ENCODE measurements at places on chromosomes 2 and 18.
A peak's percentile ranks its signal among the peaks of the same experiment; 100 is the strongest.

GRCh38 chr2:200634231-200634964 lies 48.6 kb downstream of the AOX1 start:
- DNase-seq: no peak

GRCh38 chr2:52919673-52920072 lies 847.9 kb upstream of the CHAC2 start:
- peak; percentile 23 for DNase-seq

DNA sequence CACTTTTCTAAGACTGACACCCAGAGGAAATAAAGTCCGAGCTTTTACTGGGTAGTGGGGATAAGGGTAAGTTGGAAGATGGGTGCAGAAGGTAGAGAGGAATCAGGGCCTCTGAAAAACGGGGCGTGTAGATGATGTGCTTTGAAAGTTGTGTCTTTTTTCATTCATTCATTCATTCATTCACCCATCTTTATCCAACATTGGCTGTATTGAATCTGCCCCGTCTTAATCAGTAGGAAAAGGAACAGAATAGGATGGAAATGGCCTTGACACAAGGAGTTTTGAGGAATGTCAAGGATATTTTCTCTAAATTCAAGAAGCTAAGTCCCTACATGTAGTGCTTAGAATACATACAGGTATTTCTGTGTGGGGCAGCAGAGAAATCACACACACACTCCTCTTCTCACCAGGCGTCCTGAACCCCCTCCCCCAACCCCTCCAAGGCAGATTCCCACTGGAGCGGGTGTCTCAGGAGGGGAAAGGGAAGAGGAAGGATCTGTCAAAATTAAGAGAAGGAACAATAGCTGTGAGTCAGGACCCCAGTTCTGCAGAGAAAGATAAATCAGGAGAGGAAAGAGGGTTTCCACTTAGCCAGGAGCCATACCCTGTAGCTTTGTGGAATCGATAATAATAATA lies 13.9 kb downstream of the DYSF start:
- no peak for DNase-seq

DNA sequence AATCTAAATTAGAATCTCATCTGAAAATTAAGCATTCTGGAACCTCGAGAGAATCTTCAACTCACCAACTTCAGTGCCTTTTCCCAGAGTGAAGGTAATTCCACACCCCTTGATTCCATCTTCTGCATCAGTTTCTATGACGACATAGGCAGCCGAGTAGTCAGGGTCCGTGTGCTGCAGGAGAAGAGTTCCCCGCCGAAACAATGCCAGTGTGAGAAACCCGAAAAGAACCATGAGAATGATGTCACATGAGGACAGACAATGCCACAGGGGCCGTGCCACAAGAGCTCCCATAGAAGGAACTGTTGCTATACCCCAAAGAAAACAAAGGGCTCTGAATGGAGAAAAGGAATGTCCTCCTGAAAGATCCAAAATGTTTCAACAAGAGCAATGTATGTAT lies 6.0 kb downstream of the ENOSF1 start:
- no peak for DNase-seq

DNA sequence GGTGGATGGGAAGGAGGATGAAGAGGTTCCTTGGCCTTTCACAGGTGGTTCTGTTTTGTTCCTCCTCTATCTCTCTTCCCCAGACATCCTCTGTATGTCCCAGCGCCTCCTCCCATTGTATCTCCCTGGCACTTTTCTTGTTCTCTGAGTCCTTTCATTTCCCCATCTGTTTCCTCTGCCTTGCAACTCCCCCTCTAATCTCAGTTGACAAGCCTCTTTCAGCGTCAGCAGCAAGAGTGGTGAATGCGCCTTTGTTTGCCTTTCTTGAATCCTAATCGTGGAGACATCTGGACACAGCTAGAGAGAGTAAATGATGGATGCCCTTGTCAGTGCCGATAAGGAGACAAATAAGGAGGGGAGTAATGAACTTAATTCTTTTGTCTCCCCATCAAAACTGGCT lies 167.0 kb downstream of the NDUFA10 start:
- peak; percentile 19 for DNase-seq

DNA sequence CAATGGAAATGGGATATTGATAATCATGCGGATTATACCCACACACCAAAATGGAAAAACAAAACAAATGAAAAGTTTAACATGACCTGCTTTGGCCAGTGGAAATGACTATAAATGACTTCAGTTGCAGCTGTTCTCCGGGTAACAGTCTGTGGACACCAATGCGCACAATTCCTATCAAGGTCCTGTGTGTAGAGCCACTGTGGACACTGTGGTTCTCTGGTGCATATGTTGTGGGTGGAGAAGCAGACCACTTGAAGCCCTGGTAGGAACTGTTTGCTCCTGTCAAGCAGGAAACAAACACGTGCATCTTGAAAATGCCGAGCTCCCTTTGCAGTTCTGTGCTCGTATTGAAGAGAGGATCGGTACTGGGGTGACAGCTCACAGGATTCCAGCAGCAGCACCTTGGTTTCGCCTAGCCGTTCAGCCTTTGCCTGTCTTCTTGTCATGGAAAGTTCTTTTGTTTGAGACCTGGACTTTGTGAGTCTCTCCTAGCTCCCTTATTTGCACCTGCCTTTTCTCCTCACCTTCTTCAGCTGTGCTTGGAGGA lies 32.9 kb downstream of the NCK2 start:
- no peak for DNase-seq

GRCh38 chr18:8667846-8668245 lies 37.5 kb upstream of the MTCL1 start:
- DNase-seq: no peak

GRCh38 chr18:41121116-41121826 lies 833.8 kb upstream of the PIK3C3 start:
- DNase-seq: no peak

GRCh38 chr2:66058675-66059074 lies 376.2 kb upstream of the MEIS1 start:
- no peak for DNase-seq

DNA sequence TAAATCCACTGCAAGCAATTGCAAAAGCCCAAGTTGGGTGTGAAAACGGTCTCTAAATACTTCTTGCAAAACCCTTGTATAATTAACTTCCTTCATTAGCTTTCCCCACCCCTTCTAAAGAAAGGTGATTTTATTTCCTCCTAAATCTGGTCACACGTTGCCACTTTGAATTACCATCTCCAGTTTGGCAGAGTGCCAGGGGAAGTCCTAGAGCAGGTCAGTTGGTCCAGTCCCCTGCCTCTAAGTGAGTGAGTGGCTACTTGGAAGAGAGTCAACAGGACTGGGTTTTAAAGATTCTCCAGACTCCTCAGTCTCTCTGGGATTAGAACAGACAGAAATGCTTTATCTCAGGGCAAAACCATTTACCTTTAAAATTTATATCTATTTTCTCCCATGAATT lies 18.7 kb upstream of the LYPD6B start:
- no peak for DNase-seq

- DNase-seq: no peak
Observed at GRCh38 chr18:55421615-55422419, 166.2 kb downstream of the TCF4 start.

- DNase-seq: no peak
Observed at GRCh38 chr2:156437272-156437930, 1.2 kb downstream of the GPD2 start.

- DNase-seq: no peak
Observed at GRCh38 chr18:61583548-61583947, 250.3 kb downstream of the CDH20 start.

GRCh38 chr2:75099521-75099922 lies 99.8 kb downstream of the TACR1 start:
- no peak for DNase-seq

- DNase-seq: no peak
Observed at GRCh38 chr2:110903548-110903947, 171.2 kb downstream of the ACOXL start.

DNA sequence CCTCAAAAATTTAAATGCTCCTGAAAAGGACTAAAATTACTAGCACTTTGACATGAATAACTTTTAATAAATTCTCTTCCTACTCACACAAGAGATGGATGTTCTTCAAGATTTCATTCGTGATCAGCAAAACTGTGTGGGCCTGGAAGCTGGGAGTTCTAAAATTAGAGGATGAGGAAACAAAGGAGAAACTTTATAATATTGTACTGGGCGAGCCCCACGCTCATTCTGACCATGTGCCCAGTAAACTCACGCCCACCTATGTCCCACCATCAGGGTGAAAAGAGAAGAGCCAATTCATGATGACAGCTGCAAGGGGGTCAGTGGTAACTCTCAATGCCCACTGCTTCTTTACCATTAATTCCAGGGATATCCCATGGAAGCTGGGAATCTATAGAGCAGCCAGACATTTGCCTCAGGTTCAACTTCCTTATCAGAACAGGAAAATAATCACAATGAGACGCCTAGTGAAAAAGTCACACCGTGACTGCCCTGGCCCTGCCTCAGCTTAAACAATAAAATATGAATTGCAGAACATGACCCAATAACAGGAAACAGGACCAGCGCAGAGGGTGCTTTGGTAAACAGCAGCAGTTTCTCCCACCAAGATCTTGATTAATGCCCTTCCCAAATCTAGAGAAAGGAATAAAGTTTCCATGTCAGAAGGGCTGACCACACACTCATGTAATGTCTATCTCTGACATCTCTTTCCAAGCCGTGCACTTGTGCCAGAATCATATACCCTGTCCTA lies 438.6 kb downstream of the TXNL1 start:
- no peak for DNase-seq

GRCh38 chr2:238638100-238638981 lies 209.5 kb upstream of the TWIST2 start:
- no peak for DNase-seq

GRCh38 chr2:190789074-190790004 lies 91.3 kb upstream of the GLS start:
- DNase-seq: no peak

- DNase-seq: no peak
Observed at GRCh38 chr18:37624318-37624717, 58.7 kb upstream of the CELF4 start.

DNA sequence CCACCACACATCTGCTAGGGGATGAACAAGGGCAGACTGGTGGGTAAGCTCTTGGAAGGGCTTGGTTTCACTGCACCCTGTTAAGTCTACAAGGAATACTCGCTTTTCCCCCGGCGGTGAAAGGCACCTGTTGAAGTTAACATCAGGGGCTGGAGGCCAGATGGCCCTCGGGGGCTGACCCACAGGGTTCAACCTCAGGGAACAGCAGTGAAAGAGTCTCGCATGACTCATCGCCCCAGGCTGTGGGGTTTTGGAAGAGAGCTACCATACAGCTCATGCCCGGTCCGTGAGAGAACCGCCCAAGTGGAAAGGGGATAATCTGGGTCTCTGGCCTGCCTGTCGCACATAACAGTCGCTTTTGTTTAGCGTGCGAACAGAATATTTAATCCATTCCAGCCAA lies 748.0 kb downstream of the DPP10 start:
- DNase-seq: no peak

- DNase-seq: no peak
Observed at GRCh38 chr2:219182331-219183150, 4.5 kb downstream of the RETREG2 start.

DNA sequence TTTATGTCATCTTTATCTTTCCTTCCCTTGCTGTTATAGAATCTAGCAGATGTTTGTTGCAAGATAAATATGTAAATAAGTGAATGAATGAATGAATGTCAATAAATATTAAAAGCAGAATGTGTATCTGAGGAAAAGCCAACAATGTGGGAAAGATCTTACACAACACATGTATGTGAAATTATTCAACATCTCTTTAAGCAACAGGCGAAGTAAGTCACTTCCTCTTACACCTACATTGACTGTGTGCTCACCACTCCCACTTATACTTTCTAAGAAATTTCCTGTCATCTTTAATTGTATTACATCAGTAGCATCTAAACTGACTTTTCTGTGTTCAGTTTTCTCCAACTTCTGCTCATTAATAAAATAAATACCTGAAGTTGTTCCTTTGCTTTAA lies 43.0 kb downstream of the RAD51AP2 start:
- no peak for DNase-seq

DNA sequence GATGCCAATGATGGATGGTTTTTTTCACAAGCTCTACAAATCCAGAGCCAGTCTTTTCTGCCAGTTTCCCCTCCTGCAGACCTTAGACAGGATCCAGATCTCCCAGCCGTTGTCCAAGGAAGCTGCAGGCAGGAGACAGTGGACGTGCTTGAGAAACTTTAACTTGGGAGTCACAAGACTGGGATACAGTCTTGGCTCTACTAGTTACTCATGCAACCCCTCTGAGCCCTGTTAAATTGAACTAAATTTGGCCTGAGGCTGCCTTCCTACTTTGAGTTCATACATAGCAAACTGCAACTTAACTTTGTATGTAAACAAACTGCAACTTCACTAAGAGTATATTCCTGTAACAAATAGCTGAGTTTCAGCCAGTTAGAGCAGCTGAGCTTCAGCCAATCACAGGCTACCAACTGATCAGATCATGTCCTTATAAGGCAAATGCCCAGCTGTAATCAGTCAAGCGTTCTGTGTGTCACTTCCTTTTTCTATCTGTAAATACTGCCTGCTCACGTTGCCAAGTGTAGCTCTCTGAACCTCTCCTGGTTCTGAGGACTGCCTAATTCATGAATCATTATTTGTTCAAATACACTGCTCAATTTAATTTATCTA lies 140.9 kb downstream of the CAPN13 start:
- DNase-seq: no peak

DNA sequence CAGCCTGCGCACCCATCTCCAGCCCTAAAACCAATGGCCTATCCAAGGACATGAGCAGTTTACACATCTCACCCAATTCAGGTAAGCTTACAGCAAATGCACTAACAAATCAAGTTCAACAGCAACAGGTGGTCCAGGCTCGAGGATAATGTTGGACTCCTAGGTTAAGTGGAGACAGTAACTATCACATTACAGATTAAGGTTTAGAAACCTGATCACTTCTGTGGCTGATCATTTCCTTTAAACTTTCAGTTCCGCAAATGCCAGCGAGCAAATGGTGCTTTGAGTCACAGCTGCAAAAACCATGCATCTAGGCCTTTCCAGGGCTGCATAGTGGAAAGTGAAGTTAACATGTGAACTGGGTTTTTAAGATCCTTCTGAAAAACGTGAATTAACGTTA lies 259.4 kb downstream of the GBX2 start:
- no peak for DNase-seq

GRCh38 chr2:20223407-20224163 lies 1.3 kb downstream of the SDC1 start:
- DNase-seq: peak; percentile 88

- no peak for DNase-seq
Observed at GRCh38 chr2:12286347-12286746, 430.4 kb upstream of the TRIB2 start.

- DNase-seq: no peak
Observed at GRCh38 chr2:35495182-35495581, 860.4 kb upstream of the CRIM1 start.

DNA sequence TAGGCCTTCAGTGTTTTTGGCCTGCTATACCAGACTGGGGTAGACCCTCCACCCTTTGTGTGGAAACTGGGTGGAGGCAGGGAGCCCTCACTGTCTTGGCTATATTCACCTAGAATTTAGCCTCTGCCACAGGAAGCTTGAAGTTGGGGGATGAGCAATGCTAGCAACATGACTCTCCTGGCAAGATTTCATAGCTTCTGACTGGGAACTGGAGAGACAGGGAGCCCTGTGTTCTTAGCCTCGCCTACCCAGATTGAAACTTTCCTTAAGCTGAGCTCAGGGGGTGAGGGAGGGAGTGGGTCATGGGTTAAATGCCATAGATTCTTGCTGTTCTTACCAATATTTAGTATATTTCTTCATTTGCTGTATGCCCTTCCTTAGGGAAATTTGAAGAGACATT lies 46.8 kb upstream of the FAM98A start:
- DNase-seq: no peak
